ENCODE measurements at places on chromosomes 1 and 21.

DNA sequence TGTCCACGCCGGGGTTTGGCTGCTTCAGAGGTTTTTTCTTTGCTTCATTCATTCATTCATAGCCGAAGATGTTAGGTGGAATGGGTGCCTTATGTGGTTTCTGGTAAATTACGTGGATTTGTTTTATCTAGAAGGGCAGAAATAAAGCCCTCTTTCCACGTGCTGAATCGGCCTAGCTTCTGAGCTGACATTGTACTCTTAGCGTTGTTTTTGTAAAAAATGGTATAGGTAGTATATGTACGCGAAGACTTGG, 1.5 kb downstream of the GALNT2 start:
- DNase-seq, result no peak

GRCh38 chr1:86948212-86948611, 33.8 kb downstream of the HS2ST1 start:
- no peak for DNase-seq

DNA sequence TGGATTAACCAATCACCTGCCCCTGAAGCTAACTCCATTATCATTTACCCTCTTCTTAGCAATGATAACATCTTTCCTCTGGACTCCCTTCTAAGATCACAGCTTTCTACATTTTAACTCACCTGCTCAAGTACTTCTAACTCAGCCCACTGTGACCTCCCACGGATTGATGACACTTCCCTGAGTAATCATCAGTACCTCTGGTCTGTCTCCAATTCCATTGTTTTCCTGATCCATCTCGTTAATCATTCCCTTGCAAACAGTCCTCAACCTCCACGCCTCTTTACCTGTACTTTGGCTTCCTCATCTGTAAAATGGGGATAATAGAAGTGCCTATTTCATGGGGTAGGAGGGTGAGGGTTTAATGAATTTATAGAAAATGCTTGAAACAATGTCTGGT, 195.3 kb upstream of the APP start:
- DNase-seq, result no peak

DNA sequence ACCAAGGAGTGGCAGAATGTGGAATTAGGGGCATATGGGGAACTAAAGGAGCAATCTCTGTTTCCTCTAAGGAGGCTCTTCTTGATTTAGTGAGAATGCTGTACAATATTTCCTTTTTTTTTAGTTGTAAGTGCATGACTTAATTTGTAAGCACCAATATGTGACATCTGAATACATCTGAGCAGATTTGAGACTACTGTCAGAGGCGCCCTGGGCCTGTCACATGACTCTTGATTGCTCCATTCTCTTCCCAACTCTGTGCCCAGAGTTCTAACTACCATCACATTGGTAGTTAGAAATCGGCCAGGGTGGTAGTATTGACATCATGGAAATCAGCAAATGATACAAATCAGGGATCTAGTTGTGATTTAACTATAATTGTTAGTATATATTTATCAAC, 110.1 kb upstream of the LMO4 start:
- no peak for DNase-seq

GRCh38 chr1:240663169-240663879, 51.4 kb upstream of the GREM2 start:
- DNase-seq, result peak; percentile 24

- peak; percentile 7 for DNase-seq
Observed at GRCh38 chr1:118158924-118159323, 26.1 kb downstream of the SPAG17 start.

- no peak for DNase-seq
Observed at GRCh38 chr1:206635978-206636345, 626 bp downstream of the DYRK3 start.

GRCh38 chr1:213387380-213388015, 336.5 kb downstream of the RPS6KC1 start:
- no peak for DNase-seq

DNA sequence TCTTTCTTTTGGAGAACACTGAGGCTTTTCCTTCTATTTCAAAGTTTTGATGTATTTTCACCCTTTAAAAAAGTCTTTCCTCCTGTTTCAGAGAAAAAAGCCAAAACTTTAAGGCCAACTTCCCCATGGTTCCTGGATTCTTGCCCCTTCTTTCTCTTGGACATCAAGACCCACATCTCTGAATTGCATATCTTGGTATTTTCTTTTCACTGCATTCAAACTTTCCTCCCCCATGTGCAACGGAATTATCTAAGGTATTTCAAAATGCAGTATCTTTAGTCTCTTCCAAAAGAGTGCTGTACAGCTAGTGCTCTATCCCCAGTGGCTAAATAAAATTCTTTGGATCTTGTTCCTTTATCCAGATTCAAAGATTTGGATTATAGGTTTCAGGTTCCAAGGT, 81.1 kb upstream of the TSPAN2 start:
- no peak for DNase-seq

DNA sequence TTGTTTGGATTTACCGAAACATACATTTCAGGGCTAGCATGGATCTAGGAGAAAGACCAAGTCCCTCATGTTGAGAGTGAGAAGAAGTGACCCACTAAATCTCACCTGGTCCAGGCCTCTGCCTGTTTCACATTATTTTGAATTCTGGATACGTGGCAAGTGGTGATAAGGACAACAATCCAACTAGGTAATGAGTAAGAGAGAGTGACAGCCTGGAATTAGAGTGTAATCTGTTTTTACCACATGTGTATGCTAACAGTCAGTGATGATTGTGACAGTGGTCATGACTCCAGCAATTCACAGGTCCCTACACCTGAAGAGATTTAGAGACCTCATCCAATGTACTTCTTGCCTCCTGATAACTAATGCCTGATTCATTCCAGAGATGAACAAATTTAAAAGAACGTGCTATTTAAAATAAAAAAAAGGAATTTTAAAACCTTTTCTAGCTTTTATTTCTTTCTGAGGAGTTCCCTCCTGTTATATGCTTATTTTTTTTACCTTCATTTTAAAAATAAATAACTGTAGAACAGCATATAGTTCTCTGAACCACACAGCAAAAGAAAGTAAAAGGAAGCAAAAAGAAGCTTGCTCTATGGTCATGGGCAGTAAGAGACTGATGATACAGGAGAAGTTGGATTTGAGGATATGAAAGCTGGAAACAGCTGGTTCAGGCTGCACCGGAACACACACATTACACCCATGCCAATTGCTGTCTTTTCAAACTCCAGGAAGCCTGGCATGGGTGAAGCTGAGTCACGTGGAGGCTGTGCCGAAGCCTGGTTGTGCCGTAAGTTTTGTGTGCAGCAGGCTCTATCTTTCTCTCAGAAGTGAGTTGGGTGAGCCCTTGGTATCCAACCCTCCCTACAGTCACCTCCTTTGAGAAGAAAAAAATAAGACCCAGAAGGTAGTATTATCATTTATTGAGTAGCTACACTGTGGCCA, 14.7 kb downstream of the C1orf116 start:
- DNase-seq, result no peak

- peak; percentile 85 for DNase-seq
Observed at GRCh38 chr1:165828669-165829329, 1.4 kb downstream of the UCK2 start.

DNA sequence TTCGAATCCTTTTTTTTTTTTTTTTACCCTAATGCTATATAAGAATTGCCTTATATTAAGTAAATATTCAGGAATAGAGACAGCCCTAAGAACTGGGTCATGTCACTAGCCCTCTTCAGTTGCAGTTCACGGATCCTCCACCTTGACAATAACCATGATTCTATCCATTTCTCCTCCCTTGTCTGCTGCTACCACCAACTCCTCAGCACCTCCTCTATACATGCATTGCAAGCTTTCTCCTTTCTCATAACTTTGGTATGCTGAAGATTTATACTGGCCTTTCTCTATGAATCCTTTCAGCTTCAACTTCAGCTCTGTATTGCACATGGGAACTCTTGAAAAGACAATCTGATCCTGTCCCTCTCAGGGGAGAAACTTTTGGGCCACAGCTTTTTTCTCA, 14.3 kb upstream of the DR1 start:
- DNase-seq, result no peak

DNA sequence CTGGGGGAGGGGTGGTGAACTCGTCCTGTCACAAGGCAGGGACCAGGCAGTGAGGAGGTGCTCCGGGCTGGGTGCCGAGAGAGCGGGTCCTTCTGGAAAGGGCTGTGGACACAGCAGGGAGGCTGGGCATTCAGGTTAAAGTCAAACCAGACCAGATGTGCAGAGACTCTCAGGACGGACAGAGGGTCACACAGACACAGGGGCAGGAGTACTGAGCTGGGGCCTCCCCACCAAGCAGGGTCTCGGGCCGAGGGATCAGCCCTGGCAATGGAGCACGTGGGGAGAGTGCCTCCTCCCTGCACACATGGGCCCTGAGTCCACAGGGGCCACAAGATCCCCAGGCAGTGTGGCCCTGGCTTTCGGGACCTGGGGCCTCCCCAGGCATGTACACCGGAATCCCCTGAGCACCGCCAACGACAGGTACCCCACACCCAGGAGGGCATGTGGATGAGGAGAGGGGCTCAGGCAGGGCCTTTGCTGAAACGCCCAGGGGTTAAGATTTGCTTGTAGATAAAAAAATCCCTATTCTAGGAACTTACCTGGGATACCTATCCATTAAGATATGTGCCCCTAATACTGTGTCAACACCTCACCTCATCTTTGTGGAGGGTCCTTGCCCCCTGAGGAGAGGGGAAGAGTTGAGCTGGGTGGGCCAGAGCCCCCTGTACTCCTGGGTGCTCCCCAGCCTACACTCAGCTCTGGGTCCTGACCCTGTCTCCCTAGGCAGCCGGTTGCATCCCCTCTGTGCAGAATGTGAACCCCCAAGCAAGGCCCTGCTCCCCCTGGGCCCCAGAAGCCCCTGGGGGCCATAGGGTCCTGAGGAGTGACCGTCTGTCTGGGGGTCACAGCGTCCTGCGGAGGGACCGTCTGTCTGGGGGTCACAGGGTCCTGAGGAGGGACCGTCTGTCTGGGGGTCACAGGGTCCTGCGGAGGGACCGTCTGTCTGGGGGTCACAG, 46.9 kb upstream of the ADARB1 start:
- no peak for DNase-seq

DNA sequence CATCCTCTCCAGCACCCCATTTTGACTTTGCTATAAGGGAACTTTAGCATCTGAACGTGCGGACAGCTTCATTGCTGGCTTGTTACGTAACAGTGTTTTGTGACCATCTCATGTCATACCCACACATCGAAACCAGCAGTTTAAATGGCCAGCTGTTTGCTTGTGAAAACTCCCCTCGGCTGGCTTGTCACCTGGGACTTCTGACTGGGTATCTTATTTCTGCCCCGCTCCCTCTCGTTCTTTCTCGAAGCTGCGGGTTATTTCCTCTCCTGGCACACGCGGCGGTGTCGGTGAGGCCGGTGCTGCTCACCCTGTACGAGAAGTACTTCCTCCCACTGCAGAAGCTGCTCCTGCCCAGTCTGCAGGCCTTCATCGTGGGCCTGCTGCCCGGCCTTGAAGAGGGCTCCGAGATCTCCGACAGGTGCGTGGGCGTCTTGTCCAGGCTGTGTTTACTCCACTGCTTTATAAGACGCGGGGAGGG, 43.5 kb downstream of the DOP1B start:
- DNase-seq, result no peak

DNA sequence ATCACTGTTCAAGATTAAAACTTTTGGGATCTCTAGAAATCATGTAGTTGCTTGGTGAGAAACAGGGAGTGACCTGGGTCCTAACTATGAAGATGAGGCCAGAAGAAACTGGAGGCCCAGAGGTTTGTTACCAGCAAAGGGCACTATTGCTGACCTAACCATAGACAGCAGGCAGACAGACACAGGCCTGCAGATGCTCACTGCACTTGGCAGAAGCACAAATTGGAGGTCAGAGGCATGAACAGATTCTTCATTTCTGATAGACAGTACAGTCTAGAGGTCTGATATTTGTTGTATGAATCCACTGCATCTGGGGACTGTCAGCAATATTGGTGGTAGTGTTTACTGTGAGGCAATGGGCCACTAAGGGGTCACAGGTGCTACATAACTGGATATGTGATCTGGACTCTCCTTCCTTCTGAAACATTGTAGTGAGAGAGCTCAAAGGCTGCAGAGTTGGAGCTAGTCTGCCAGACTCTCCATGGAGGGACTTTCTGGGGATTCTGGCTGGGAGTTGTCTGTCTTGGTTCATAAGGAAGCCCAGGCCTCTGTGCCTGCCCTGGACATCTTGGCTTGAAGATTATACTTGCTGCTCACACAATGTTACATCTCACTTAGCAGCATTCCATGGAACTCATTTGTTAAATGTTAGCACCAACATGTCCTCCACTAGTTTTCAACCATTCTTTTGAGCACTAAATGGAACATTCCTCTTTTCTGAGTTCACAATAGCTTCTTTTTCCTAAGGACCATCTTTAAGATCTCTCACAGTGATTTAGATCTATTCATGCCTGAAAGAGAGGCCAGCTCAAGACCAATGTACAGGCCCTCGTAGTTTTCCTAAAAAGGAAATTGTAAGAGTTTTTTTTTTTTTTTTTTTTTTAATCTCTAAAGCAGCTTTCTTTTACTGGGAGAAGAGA, 26.9 kb upstream of the CCN1 start:
- no peak for DNase-seq
